EL (cell line): ENCODE measurements at places on chromosomes 11 and 22.

DNA sequence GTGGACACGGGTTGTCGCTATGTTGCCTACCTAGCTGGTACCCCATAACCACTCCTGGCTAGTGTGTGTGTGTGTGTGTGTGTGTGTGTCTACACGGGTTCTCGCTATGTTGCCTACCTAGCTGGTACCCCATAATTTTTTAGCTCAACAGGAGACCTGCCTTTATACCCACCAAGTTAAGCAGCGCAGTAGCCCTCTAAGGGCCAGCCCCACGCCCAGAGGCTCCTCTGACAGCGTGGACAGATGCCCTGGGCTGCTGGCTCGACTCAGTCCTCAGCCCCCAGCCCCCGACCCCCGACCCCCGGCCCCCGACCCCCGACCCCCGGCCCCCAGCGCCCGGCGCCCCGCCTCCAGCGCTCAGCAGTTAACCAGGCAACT is 351 bp upstream of the AKIP1 start:
- no peak for DNase-seq

DNA sequence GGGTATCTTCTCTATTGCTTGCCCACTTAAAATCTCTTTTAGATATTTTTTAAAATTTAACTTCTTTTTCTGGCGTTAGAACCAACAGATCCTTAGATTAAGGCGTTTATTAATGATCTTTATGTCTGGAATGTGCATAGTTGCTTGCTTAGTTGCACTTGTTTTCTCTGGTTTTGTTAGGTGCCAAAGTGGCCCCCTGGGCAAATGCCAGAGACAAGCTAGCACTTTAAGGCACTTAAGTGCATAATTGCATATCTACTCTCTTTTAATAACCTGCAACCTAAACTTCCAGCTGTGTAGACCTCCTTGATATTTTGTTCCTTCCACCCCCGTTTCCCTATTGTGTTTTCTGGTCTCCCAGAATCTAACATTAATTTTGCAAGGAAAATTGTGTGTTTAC is 3.3 kb downstream of the RBM4 start:
- peak; percentile 44 for DNase-seq

DNA sequence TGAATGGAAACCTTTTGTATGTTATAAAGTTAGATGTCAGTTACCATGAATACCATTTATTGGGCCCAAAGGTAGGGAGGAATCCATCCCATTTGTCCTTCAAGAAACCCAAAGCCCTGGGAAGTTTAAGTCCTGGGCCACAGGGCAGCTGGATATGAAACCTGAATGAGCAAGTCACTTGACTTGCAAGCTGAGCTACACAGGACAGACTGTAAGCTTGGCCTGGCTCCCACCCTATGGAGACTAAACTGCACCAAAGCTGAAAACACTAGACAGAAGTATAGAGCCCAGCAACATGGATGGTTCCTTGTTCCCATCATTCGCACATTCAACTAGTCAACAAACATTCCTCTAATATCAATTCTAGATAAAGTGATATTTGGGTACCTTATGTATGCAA is 71.3 kb downstream of the KCNC1 start:
- no peak for DNase-seq

- DNase-seq = no peak
These were observed 2.5 kb downstream of the SELENOM start for GRCh38 chr22:31104869-31105268.

DNA sequence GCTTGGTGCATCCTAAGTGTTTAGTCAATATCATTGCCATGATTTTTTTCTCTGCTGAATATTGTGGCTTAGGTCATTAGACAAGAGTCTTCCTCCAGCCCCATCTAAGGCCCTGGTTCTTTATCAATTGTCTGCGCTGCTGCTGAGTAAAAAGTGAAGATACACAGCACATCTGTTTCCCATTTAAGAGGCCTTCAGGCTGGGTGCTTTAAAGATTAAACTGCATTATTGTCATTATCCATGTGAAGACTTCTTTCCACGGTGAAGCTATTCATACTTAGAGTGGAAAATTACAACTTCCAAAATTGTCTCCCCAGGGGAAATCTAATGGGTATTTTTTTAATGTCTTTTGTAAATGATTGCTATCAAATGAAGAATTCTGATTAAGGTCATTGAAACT is 719.8 kb upstream of the LRRC4C start:
- no peak for DNase-seq

- DNase-seq = no peak
These were observed 1425.1 kb downstream of the BRD1 start for GRCh38 chr22:48402591-48403031.

DNA sequence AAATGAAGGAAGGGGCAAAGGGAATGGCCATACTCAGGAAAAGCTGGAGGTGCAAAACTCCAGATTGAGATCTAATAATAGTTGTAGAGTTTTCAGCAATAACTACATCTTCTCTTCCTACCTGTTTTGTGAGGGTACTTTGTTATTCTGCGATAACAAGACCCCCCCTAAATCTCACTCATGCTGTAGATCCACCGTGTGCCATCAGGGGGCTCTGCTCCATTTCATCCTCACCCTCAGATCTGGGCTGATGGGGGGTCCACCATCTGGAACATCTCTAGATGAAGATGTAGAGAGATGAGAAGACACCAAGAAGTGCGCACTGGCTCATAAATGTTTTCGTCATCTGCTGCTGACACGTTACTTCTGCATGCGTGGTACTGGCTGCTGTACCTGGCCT is 135.9 kb upstream of the KIRREL3 start:
- DNase-seq = no peak

GRCh38 chr11:12007769-12008737 is at the start of gene DKK3:
TSS of gene DKK3 (minus strand) at chr11:12008626. CDS start at chr11:12008582, 44 bp downstream.
- DNase-seq = peak; percentile 38

- no peak for DNase-seq
These were observed 3.9 kb upstream of the MUC15 start for GRCh38 chr11:26575946-26576345.

- no peak for DNase-seq
These were observed 9.0 kb upstream of the RAG1 start for GRCh38 chr11:36558571-36559413.

DNA sequence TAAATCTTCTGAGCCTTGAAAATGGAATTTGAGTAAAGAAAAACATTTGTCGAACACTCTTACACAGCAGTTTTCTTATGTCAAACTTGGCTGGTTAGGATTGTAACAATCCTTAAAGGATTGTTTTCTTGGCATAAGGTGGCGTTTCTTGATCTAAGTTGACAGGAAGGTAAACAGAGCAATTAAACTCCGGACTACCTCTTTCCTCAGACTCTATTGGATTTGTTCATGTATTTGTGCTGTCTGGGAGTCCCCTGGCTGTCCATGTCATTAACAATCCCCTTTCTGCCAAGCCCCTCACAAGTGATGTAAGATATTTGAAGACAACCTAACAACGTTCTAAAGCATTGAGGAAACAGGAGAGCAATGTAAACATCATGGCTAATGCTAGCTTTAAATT is 222.5 kb upstream of the SNX19 start:
- DNase-seq = no peak

GRCh38 chr11:129268371-129268770 is 76.2 kb upstream of the ARHGAP32 start:
- DNase-seq = no peak
